GM13976 (cell line): ENCODE measurements at places on chromosomes 3 and 15.

GRCh38 chr3:103052236-103052830 lies 617.5 kb downstream of the ZPLD1 start:
- DNase-seq, result no peak

DNA sequence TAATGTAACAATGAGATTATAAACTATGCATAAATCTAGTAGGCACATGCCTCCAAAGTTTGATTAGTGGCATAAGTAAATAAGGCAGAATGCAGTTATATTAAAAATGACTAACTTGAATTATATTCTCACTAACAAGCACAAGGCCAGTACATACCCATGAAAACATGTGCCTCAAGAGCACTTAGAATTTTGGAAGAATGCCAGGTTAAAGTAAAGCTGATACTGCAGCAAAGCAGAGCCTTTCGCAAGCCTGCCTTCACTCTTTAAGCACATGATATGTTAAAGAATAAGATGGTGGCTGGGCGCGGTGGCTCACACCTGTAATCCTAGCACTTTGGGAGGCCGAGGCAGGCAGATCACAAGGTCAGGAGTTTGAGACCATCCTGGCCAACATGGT lies 49.0 kb downstream of the KBTBD12 start:
- no peak for DNase-seq

DNA sequence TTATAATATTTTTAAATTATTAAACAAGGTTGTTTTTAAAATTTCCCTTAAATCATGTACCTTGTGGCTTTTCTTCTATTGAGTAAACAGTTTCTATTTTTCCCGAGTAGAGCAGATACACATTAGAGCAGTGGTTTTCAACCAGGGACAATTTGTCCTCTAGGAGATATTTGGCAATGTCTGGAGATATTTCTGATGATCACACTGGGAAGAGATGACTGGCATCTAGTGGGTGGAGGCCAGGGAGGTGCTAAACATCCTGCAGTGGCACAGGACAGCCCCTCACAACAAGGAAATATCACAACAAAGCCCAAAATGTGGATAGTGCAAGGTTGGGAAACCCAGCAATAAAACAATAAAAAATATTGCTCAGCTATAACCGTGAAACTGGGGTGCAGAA lies 113.0 kb upstream of the PTPRG start:
- no peak for DNase-seq

- no peak for DNase-seq
Observed at GRCh38 chr3:57896031-57896430, 112.2 kb upstream of the FLNB start.

DNA sequence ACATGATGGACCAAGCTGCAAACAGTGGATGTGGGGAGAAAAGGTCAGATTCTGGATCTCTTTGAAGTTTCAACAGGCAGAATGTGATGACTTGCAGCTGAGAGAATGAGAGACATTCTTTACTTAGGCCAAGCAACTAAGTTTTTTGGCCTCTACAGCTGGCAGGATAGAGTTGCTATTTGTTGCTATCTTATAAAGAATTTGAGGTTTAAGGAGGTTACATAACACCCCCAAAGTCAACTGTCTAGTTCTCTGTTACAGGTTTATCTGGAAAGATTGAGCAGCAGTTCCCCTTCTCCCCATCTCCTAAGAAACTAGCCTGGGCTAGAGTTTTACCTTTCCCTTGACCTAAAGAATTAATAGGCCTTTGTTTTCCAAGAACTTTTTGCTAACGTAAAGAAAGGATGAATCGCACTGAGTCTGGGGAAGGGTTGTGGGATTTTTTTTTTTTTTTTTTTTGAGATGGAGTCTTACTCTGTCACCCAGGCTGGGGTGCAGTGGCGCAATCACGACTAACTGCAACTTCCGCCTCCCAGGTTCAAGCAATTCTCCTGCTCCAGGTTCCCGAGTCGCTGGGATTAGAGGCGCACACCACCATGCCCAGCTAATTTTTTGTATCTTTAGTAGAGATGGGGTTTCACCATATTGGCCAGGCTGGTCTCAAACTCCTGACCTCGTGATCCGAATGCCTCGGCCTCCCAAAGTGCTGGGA lies 26.6 kb upstream of the SLMAP start:
- DNase-seq, result no peak

- no peak for DNase-seq
Observed at GRCh38 chr15:100853676-100854440, 25.8 kb upstream of the ALDH1A3 start.

DNA sequence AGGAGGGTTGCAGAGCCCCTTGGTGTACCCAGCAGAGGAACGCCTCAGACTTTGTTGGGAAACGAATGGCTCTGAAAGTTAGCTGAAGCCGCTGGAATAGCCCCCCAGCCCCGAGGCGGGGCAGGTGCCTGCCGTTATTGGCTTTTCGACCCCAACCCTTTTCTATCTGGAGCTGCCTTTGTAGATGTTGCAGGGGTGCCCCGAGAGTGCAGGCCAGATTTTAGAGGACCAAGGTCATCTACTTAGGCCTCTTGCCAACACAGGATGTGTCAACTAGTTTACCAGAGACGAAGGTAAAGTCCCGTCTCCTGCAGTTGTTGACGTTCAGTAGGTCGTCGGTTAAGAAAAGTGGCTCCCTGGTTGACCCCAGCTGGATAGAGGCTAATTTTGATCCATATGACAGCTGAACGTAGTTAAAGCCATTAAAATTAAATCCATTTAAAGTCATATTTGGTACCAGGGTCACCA lies 579 bp upstream of the UBE3A start:
- peak; percentile 25 for DNase-seq

DNA sequence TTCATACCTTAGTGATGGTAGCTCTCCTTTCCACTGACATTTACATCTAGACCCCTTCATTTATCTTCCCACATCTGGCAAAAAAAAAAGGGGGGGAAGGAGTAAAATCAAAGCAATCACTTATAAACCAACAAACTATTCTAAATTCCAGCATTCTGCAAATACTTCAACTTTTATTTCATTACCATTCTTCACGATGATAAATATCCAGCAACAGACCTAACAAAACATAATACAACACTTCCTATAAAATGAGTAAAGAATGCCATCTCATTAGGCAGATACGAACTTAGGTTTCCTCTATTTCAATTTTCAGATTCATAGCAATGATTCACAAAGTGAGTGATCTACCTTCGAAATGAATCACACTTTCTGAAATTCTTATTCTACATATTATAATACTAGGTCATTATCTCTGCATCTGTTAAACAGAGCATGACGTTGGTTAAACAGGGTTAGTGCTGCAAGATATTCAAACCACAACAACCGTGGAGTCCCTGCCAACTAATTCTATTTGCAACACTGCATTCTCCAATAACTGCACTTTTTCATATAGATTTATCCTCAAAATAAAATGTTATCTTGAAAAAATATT lies at the start of gene LRRFIP2:
Gene LRRFIP2, minus strand, starts transcription at position 51 of the 595 bp plus-strand sequence. CDS start 25,599 bp downstream, outside the sequence.
- DNase-seq, result peak; percentile 57

DNA sequence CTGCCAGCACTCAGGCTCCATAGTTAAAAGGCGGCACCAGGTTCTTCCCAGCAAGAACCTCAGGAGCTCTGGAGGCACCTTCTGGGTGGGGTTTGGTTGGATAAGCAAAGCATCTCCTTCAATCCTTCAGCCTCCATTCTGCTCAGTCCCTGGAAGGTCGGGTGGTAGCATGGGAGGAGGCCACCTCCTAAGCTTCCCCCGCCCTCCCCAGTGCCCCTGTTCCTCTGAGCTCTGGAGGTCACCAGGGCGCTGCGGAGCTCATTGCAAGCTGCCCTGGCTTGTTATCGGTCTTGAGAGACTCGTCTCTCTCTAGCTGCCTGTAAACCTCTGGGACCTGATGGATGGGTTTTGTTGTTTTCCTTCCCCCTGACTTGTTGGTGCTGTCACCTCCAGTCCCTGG lies 124.8 kb downstream of the RPLP1 start:
- DNase-seq, result no peak

GRCh38 chr3:168360993-168361392 lies 265.3 kb upstream of the GOLIM4 start:
- no peak for DNase-seq

DNA sequence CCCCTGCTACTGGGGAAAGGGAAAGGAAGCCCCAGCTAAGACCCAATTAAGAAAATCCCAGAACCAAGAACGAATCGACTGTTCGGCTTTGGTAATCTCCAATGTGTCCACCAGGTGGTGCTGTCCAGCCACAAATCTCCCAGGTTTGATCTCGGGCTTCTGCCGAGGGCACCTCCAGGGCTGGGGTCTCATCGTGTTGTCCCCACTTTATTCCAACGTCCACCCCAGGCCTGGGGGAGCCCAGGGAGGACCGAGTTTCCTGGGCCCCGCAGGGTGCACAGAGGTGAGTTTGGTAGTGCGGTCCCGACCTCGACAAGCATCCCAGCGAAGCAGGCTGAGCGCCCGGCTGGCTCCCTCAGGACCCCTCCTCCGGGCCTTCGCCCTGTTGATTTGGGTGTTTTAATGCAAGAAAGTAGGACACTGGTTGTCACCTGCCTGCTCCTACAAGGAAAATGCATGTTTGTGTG lies 185.1 kb downstream of the GOLGA6L6 start:
- DNase-seq, result peak; percentile 97

GRCh38 chr15:74428970-74429780 lies 4.6 kb downstream of the SEMA7A start:
- peak; percentile 44 for DNase-seq

DNA sequence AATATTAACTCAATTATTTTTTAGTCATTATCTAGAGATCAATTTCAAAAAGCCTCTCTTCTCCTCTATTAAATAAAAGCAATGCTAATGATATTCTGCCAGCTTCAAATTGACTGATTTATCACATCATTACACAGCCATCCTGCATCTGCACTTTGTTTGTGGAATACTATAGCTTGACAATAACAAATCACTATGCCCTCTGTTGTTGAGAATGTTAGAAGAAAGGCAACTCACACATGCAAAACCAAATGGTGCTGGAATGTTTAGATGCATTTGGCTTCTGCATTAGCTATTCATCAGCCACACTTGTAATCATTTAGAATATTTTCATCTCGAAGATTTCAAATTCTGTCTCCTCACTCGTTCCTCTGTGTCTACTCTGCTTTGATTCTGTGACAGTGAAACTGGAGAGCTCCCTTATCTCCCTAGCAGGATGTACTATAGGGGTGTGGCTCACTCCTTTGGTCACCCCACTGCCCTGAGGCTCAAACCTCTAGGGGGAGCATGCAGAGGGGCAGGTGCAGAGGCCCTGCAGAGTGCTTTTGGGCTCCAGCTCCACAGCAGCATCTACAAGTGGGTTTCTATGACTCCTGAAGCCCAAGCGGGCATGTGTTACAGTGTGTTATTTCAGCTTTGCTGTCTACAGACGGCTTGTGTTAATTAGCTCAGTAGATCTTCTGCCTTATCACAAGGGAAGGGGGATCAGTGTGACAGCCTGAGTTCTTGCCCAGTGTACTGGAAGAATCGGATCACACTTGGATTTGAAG lies 454.1 kb upstream of the BCHE start:
- no peak for DNase-seq

GRCh38 chr3:147843331-147843730 lies 434.2 kb downstream of the ZIC1 start:
- DNase-seq, result no peak

GRCh38 chr15:85120351-85121113 lies 138.9 kb downstream of the PDE8A start:
- DNase-seq, result no peak

GRCh38 chr15:56794165-56794552 lies 60.9 kb upstream of the ZNF280D start:
- no peak for DNase-seq

- DNase-seq, result no peak
Observed at GRCh38 chr15:40925863-40926658, 3.1 kb upstream of the DLL4 start.

DNA sequence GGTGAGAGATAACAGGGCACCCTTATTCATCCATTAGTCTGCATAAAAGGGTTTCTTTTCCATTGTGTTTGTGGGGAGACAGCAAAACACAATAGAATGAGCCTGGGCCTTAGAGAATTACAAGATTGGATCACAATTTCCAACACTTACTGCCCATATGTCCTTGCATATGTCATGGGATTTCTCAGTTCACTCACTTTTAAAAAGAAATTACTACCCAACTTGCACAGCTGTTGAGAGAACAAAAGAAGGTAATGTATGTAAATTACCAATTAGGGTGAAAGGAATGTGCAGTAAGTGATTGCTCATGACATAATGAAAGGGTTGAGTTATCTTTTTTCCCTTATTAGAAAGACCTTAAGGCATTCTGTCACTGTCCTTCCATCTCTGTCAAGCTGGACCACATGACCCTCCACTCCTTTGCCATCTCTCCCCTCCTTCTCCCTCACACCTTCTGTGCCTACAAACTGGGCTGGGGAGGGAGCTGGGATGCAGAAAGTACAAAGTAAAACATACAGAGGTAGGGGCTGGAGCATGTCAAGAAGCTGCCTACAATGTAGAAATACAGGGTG lies 244.2 kb downstream of the ZMAT3 start:
- DNase-seq, result no peak

- DNase-seq, result no peak
Observed at GRCh38 chr3:50572801-50573371, 3.6 kb downstream of the HEMK1 start.

- DNase-seq, result no peak
Observed at GRCh38 chr15:33113666-33114373, 80.7 kb downstream of the FMN1 start.

GRCh38 chr3:50340448-50341329 lies at the start of gene RASSF1:
Gene RASSF1 (minus strand): TSS chr3:50340836. CDS start chr3:50340805, 31 bp downstream.
- DNase-seq, result peak; percentile 85

DNA sequence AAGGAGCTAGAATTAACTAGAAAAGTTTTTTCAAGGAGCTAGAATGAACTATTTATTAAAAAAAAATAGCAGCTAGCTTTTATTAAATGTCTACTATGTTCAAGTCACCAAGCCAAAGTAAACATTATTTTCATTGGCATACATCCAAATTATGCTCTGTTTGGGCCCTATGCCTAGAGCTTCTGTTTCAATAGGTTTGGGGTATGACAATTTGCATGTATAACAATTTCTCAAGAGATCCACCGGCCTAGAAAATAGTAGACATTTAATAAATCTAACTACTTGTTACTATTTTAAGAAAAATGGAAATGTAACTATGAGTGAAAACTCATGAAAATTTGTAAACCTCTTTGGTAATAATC lies 8.0 kb downstream of the GABRR3 start:
- DNase-seq, result no peak

- no peak for DNase-seq
Observed at GRCh38 chr3:69925506-69925905, 74.0 kb upstream of the SAMMSON start.

- DNase-seq, result no peak
Observed at GRCh38 chr3:188348435-188349244, 194.7 kb downstream of the LPP start.

- no peak for DNase-seq
Observed at GRCh38 chr3:31027191-31027761, 132.8 kb upstream of the GADL1 start.
